ENCODE measurements at places on chromosomes 6 and 20.

DNA sequence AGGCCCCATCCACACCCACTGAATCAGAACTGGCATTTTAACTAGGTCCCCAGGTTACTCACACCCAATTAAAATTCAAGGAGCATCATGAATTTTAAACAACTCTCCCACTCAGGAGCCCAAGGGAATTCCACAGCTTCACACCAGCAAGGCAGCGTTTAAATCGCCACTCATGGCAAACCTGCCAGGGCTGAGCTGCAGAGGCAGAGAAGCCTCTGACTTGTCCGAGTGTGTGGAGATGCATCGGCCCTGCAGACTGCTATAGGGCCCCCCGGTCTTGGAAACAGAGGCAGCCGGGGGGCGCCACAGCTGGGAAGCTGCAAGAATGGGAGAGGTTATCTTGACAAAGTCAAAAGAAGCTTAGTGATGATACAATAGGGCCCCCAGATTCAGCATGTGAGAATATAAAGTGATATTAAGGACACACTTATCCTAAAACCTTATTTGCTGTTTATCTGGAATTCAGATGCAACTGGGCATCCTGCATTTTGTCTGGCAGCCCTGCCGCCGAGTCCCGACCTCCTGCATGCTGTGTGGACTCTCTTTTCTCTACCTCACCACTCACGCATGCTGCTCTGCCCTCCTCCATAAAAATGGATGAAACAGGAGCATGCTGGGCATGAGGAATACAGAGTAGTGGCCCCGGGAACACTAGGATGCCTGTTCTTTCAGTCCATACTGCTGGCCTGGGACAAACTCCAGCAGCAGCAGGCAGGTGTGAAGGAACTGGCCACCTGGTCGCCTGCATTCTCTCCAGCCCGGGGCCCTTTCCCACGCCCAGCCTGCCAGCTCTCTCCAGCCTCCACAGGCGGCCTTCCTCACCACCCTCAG is 126.1 kb downstream of the PXDC1 start:
- no peak for DNase-seq

- DNase-seq = no peak
Observed at GRCh38 chr20:59385480-59385879, 85.1 kb downstream of the EDN3 start.

- no peak for DNase-seq
Observed at GRCh38 chr6:34352305-34352937, 40.0 kb downstream of the NUDT3 start.

DNA sequence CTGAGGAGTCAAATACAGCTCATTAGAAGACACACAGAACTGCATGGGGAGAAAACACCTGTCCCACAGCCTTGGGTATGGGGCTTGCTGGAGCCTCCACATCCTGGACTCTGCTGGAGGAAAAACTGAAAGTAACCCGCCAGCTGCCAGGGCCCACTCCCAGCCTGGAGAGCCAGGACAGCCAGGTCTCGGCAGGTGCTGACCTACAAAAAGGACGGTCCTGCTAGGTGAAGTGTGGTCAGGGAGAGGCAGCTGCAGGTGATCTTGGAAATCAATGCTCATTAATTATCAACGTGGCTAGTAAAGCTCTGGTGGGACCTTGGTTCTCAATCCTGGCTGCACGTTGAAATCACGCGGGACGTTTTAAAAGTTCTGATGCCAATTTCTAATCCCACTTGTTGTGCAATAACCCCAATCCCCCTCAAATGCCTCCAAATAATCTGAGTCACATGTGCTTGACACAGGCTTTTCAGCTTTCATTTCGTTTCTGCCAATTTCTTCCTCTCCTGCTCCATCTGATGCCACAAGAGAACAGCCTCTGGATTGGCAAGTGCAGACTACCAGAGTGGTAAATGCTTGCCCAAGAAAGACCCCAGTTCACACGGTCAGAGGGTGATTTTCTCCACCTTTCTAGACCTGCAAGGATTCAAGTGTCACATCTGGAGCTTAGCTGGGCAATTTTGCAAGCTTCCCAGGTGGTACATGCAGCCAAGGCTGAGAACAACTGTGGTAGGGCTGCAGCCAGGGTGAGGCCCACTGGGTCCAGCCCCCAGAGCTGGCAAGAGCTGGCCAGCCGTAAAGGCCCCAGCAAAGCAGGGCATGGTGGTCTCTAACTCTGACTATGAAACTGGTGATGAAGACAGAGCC is 252.3 kb upstream of the QKI start:
- DNase-seq = no peak

- DNase-seq = no peak
Observed at GRCh38 chr6:158955255-158955654, 44.7 kb downstream of the RSPH3 start.
